Karpas-422 (cell line): ENCODE measurements at places on chromosomes 2 and 18. TPM values are rescaled to one million over a fixed set of nuclear protein-coding genes. Genes with fewer than 3 reads are reported as not detected.

DNA sequence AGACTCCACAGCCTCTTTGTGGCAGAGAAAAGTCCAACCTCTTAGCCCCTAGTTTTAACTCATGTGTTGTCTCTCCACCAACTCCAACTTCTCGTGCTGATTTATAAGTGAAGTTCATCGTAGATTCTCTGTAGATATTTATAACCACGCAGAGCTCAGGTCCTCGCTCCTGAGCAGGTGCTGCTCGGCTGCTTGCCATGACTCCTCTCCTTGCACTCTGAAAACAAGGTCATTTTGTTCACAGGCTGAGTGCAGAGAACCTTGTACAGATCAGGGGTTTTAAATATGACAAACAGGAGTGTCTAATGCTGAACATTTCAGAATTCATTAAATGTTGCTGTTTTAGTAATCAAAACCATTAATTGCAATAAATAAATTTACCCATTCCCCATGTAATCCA is 330.8 kb upstream of the GYPC start:
- DNase-seq, result no peak

- no peak for DNase-seq
Observed at GRCh38 chr2:23321751-23322150, 63.2 kb upstream of the KLHL29 start.

Gene GPR17
- total RNA-seq, result not detected in 2 replicates

DNA sequence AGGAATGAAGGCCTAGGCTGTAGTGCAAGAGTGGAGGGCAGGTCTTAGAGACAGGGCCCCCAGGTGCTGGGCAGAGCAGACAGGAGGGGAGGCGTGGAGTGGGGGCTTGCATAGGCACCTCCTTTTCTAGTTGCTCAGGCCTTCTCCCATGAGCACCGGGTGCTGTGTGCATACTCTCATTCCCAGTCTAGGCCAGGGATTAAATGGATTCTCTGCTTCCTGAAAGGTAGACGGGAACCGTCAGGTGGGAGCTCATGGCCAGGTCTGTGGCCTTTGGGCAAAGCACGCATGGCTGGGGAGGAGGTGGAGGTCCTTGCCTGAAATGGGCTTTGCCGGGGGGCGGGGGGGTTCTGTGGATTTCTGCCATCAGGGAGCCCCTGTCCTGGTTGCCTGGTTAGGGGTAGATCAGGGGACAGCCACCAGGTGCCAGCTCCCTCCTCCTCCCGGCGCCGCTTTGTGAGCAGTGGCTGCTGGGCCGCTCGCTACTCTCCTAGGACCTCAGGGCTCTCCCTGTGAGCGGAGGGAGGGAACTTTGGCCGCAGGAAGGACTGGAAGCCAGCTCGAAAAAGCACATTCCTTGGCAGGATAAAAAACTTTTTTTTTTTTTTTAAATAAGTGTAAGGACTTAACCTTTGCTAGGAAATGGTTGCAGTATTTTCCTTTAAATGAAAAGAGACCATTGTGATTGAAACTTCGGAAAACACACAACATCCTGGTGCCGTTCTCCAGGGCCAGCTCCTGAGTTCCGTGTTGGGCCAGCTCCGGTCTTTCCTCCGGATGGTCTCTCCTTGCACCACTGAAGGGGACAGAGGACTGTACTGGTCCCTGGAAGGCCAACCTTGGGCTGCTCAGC is 82.8 kb upstream of the HAAO start:
- no peak for DNase-seq

DNA sequence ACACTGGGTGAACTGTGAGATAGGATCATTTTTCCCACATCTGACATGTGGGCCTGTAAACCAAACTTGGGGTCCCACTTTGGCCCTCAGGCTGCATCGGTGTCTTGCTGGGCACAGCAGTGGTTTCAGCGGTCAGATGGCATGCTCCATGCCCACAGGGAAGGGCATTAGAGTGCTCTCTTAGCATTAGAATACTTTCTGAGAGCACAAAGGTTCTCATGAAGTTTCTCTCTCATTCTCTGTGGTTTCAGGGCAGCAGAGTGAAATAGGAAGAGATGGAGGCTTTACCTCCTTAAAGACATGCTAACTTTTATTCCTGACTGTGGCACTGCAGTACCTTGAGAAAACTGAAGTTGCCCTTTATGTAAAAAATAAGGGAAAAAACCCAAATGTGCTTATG is 36.6 kb upstream of the GATA6 start:
- DNase-seq, result no peak

- DNase-seq, result no peak
Observed at GRCh38 chr2:234305846-234306245, 191.0 kb downstream of the ARL4C start.

DNA sequence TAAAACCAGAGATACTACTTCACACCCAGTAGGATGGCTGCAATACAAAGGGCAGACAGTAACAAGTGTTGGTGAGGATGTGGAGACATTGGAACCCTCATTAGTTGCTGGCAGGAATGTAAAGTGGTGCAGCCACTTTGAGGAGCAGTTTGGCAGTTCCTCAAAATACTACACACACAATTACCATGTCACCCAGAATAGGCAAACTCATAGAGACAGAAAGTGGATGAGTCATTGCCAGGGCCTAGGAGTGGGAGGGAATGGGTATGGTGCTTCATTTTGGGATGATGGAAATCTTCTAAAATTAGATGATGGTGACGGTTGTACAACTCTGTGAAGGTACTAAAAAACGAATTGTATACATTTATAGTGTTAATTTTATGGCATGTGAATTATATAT is 54.8 kb downstream of the ATP9B start:
- no peak for DNase-seq

GRCh38 chr2:99880148-99880963 is 262.0 kb downstream of the AFF3 start:
- DNase-seq, result no peak

Gene TMEM169
- not detected in 2 replicates for total RNA-seq

GRCh38 chr2:112045446-112046014 is 9.5 kb upstream of the TMEM87B start:
- no peak for DNase-seq

GRCh38 chr2:54839461-54840255 is 116.2 kb downstream of the EML6 start:
- no peak for DNase-seq

Gene SCYGR4
- total RNA-seq, result not detected in 2 replicates

DNA sequence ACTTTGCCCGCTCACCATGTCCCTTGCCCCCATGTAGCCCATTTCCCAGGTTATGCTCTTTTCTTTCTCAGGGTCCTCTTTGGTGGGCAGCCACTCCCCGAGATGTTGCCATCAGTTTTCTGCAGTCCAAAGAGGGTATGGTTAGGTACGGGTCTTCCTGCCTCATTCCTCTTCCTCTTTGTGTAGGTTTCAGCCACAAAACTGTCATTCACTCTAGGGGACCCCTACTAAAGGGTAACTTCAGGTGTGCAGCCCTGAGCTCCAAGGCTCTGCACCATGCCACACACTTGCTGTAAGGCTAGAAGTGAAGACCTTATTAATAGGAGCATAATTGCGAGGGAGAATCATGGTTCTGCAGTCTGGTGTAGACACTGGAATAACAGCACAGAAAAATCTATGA is 99.8 kb upstream of the ZNF397 start:
- no peak for DNase-seq

Gene SLC4A3
- not detected in 2 replicates for total RNA-seq

- DNase-seq, result no peak
Observed at GRCh38 chr18:30044496-30044895, 998.0 kb downstream of the DSC3 start.

DNA sequence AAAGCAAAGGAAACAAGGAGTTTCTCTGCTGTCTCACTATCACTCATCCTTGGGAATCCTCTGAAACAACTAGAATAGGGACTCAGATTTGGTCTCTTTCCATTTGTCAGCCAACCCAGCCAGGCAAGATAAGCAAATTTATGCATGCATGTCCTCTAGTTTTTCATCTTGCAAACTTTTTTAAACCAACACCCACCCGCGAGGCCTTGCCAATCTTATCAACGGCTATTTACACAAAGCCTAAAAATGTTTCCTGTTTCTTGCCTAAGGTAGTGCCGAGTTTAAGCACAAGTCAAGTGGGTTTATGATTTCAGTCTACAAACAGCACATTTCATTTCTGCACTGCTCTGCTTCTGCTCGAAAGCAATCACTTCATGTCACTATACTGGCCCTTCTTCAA is 240.9 kb downstream of the STK39 start:
- no peak for DNase-seq

- no peak for DNase-seq
Observed at GRCh38 chr2:152846697-152847470, 128.5 kb downstream of the ARL6IP6 start.

- no peak for DNase-seq
Observed at GRCh38 chr2:55165626-55166025, 66.5 kb downstream of the CLHC1 start.
